ENCODE measurements at places on chromosomes 11 and 22.

DNA sequence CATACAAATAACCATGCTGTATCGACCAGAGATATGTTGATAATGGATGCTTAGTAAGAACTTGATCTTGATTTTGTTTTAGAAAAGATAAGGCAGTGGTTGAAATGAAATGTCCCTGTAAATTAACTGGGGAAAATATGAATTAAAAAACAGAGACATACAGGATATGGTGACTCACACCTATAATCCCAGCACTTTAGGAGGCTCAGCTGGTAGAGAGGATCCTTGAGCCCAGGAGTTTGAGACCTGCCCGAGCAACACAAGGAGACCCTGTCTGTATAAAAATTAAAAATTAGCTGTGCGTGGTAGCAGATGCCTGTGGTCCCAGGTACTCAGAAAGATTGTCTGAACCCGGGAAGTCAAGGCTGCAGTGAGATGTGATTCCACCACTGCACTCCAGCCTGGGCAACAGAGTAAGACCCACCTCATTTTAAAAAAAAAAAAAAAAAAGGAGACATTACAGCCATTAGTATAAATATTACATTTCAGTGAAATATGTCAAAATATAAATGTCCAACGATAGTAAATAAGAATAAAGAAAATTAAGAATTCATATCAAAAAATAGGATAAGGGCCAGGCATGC lies 4.6 kb downstream of the PICALM start:
- DNase-seq, result no peak

DNA sequence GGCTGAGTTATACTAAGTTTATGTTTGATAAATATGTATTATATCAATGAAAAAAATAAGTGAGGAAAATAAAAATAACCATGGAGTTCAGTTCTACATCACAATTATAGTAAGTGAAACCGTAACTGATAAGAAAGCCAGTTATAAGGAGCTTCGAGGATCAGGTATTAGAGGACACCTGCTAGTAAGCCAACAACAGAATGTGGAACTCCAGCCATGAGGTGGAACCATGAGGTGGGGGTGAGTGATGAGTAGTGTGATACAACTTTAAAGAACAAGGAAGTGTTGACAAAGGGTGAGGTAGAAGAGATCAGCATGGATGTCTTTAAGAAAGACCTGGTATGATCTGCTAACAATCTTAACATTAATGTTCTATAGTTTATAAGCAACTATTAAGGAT lies 452.9 kb downstream of the GUCY1A2 start:
- no peak for DNase-seq

DNA sequence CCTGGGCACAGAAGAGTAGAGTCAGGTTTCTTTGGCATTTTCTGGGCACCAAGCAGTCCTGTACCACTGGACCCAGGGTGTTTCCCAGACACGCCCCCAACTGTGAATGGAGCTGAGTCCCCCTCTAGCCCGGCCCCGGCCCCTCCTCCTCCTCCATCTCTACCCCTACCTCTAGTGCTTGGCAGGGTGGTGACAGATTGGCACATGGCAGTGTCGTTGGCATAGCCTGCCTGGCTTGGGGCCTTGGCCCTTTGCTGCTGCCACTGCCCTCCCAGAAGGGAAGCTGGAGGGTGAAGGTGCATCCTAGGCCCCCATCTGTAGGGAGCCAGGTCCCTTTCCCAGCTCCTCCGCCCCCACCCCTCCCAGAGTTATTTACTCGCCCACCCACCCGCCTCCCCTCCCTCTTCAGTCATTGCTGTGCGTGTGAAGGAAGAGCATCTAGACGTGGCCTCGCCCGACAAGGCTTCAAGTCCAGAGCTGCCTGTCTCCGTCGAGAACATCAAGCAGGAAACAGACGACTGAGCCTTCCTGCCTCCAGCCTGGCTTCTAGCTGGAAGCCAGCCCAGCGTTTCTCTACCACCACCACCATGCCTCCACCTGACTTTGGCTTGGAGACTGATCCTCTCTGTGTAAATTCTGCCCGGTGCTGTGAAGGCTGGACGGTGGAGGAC lies 10.9 kb downstream of the CHADL start:
- DNase-seq, result no peak

DNA sequence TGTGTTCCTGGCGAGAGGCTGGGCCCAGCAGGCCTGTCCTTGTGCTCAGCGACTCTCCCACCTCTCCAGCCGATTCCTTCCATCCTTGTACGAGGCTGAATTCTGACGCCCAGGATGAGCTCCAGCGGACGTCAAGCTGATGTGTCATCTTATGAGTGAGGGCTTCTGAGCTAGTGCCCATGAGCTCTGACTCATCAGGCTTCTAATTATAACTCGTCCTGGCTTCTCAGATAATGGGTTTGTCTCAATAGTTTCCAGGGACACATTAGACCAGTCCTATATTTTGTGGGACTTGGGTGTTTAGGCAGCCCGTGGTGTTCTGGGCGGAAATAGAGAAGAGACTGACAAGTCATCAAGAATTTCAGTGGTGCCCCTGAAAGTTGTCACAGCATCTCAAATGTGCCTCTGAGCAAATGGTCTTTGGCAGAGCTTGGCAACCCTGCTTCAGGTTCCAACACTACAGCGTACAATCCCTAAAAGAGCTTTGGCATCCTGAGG lies 108.2 kb upstream of the CD44 start:
- no peak for DNase-seq

GRCh38 chr11:134170919-134171281 lies 52.9 kb downstream of the NCAPD3 start:
- DNase-seq, result no peak

GRCh38 chr11:5004424-5005274 lies 10.0 kb downstream of the OR51L1 start:
- peak; percentile 23 for DNase-seq
